ENCODE measurements at places on chromosomes 16 and 17. TPM values are rescaled to one million over a fixed set of nuclear protein-coding genes. Genes with fewer than 3 reads are reported as not detected.

DNA sequence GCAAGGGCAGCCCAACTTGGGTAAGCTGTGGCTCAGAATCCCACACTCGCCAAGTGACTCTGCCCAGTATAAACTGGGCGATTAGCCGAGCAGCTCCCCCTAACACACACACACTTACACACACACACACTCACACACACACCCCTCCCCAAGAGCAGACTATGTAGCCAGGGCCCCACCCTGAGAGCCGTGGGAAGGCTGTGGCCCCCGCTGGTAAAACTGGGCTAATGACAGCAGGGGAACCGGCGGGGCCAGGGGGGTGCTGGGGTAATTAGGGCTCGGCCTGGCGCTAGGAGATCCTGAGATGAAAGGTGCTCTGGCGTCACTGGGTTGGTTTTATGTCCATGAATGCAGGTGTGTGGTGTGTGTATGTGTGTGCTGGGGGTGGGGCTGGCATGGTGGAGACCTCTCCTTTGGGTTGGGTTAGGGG lies 1.1 kb upstream of the THRA start:
- H3K4me1 ChIP-seq = peaks cover 24% of the 10 kb centered on the region
- DNase-seq = no peak
- no peaks in the 10 kb centered on the region for H3K36me3 ChIP-seq
- no peak overlapping the region for H3K4me3 ChIP-seq
- H3K27ac ChIP-seq = no peak overlapping the region

Gene KRT40
- polyA plus RNA-seq = not detected

GRCh38 chr16:15464401-15465186 lies 30.2 kb downstream of the BMERB1 start:
- no peak overlapping the region for H3K27ac ChIP-seq
- no peaks in the 10 kb centered on the region for H3K4me1 ChIP-seq
- H3K4me3 ChIP-seq = no peak overlapping the region
- DNase-seq = no peak

- no peaks in the 10 kb centered on the region for H3K36me3 ChIP-seq
- no peak for DNase-seq
- H3K27ac ChIP-seq = no peak overlapping the region
Observed at GRCh38 chr17:4710693-4711634, 532 bp downstream of the ARRB2 start.

Gene TBC1D3
- not detected for polyA plus RNA-seq

DNA sequence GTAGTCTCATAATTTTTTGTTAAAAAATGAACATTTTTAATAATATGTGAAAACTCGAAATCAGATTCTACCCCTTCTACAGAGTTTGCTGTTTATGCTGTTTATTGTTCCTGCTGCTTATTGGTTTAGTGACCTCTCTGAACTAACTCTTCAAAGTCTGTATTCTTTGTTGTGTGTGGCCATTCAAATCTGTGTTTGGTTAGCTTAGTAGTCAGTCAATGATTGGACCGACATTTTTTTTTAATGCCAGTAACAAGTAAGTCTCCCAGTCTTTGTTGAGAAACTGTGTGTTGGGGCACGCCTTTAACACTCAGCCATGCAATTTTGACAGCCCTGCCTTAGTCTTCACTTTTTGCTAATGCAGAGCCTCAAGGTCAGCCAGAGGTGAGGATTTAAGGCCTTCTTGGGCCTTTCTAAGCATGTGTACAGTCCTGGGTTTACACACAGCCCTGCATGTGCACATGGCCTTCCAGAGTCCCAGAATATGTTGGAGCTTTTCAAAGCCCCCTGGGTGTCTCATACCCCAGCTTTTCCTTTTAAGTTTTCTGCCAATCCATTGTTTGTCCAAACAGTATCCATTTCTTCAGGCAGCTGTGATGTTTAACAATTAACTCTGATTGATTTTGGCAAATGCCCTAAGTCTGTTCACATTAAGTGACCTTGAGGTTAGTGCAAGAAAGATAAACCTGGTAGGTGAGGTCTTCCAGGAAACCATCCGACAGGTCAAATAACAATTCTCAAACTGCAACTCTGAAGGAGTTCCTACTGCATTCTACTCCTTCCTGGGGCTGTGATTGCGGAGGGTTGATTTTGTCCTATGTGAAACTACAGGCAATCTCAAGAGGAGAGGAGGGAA lies 389.3 kb downstream of the PMP22 start:
- H3K27ac ChIP-seq = no peak overlapping the region
- H3K36me3 ChIP-seq = no peaks in the 10 kb centered on the region
- no peaks in the 10 kb centered on the region for H3K4me1 ChIP-seq
- H3K27me3 ChIP-seq = no peaks in the 10 kb centered on the region
- no peak for DNase-seq

Gene EVPLL
- polyA plus RNA-seq = not detected

Gene ANKRD40CL
- polyA plus RNA-seq = not detected

- DNase-seq = peak; percentile 93
- H3K4me1 ChIP-seq = no peaks in the 10 kb centered on the region
- no peak overlapping the region for H3K27ac ChIP-seq
- H3K36me3 ChIP-seq = no peaks in the 10 kb centered on the region
- no peak overlapping the region for H3K4me3 ChIP-seq
- no peaks in the 10 kb centered on the region for H3K27me3 ChIP-seq
Observed at GRCh38 chr17:43878260-43879175, 28.8 kb downstream of the MPP2 start.

Gene OR2C1
- 1.0 TPM for polyA plus RNA-seq

- no peaks in the 10 kb centered on the region for H3K36me3 ChIP-seq
- H3K4me3 ChIP-seq = no peak overlapping the region
Observed at GRCh38 chr17:68053231-68054013, 17.9 kb downstream of the KPNA2 start.

Gene MARVELD3
- 0.51 TPM for polyA plus RNA-seq

Gene MXRA7
- polyA plus RNA-seq = 178 TPM

Gene HSD11B2
- 0.84 TPM for polyA plus RNA-seq

DNA sequence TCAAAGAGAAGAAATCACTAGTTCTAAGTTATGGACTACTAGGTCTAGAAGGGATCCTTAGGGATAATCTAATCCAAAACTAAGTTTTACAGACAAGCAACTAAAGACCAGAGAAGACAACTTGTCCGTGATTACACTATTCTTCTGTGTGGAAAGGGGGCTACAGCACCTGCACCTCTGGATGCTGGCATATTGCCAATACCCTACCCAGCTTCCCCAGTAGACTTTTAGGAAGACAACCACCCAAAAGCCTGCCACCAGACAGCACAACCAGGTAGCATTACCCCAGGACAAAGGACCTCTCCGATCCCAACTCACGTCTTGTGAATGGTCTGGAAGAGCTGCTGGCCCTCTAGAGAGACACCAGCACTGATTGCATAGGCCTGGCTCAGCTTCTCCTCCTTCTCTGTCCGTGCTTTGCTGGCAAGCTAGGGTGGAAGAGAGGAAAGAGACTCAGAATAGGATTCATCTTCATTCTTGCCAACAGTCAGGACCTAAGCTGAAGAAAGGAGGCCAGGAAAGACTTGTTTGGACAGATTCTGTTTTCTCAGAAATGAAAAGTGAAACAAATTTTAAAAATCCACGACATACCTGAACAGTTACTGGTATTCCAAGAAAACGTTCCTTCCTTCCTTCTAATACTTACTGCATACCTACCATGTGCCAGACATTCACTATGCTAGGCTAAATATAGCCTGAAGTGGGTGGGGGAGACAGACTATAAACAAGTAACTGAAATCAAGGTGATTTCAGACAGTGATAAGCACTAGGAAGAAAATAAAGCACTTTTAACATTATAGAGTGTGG lies 25.3 kb upstream of the TMEM101 start:
- H3K36me3 ChIP-seq = peaks cover 18% of the 10 kb centered on the region
- H3K27ac ChIP-seq = peak overlapping the region; percentile 57
- DNase-seq = no peak
- peaks cover 10% of the 10 kb centered on the region for H3K4me1 ChIP-seq

DNA sequence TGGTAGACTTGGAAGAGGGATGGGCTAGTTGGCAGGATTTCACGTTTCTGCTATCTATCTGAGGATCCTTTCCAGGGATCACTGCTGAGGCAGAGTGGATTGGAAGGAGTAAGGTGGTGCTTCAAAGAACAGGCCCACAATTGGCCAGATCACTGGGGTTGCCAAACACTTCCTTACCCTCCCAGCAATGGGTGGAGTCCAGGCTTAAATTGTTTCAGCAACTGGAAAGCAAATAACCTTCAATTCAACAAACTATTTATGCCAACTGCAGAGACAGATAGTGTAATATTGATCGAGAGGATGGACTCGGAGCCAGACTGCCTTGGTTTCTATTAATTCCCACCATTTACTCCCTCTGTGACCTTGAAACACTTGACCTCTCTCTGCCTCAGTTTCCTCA lies 2.1 kb downstream of the ARRB2 start:
- no peaks in the 10 kb centered on the region for H3K36me3 ChIP-seq
- H3K4me1 ChIP-seq = no peaks in the 10 kb centered on the region
- no peak overlapping the region for H3K4me3 ChIP-seq
- H3K27me3 ChIP-seq = peaks cover 3% of the 10 kb centered on the region

- no peak for DNase-seq
- H3K36me3 ChIP-seq = no peaks in the 10 kb centered on the region
- H3K4me1 ChIP-seq = no peaks in the 10 kb centered on the region
- H3K27me3 ChIP-seq = no peaks in the 10 kb centered on the region
Observed at GRCh38 chr16:72963533-72964315, 84.2 kb downstream of the ZFHX3 start.

DNA sequence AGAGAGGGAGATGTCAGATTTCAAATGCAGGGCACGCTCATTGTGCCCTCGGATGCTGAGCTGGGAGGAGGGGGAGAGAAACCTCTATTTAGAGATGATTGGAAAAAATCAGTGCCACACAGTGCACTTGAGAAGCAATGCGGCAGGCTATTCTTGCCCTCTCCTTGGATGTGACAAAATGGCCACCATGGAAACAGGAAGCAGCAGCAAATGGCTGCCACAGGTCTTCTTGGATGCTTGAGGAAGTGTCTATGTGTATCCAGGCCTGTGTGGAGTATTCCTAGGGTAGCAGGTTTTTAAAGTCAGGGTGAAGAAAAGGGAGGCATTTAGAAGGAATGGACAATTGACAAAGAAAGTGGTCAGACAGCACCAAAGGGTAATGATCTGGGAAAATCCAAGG lies 340.1 kb upstream of the ZFHX3 start:
- no peaks in the 10 kb centered on the region for H3K27me3 ChIP-seq
- H3K27ac ChIP-seq = no peak overlapping the region
- H3K4me3 ChIP-seq = no peak overlapping the region
- no peak for DNase-seq

Gene IGFALS
- not detected for polyA plus RNA-seq

DNA sequence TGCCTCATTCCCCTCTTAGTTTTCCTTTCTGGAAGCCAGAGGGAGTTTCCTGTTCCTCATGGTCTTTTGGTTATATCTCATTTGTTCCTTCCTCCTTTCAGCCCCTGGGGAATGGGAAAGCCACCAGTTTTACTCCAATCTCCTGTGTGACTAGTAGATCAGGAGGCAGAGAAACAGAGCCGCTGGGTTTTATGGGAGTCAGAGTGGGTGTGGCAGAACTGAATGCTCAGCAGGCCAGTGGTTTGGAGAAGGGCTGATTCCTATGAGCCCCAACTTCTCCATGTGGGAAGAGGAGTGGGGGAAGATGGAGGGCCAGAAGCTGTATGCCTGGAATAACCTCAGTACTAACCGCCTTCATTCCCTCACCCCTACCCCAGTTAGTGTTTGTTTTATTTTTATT lies 4.1 kb downstream of the DNAH2 start:
- DNase-seq = no peak
- no peaks in the 10 kb centered on the region for H3K27me3 ChIP-seq
- H3K4me3 ChIP-seq = no peak overlapping the region
- no peak overlapping the region for H3K27ac ChIP-seq
- H3K4me1 ChIP-seq = no peaks in the 10 kb centered on the region

GRCh38 chr17:63688396-63689020 lies 11.4 kb downstream of the LIMD2 start:
- no peaks in the 10 kb centered on the region for H3K4me1 ChIP-seq
- no peak overlapping the region for H3K27ac ChIP-seq
- no peak for DNase-seq

- no peak overlapping the region for H3K4me3 ChIP-seq
- H3K27me3 ChIP-seq = peaks cover 73% of the 10 kb centered on the region
- DNase-seq = peak; percentile 47
- H3K36me3 ChIP-seq = no peaks in the 10 kb centered on the region
Observed at GRCh38 chr17:38560503-38561318, 45.0 kb downstream of the SRCIN1 start.

DNA sequence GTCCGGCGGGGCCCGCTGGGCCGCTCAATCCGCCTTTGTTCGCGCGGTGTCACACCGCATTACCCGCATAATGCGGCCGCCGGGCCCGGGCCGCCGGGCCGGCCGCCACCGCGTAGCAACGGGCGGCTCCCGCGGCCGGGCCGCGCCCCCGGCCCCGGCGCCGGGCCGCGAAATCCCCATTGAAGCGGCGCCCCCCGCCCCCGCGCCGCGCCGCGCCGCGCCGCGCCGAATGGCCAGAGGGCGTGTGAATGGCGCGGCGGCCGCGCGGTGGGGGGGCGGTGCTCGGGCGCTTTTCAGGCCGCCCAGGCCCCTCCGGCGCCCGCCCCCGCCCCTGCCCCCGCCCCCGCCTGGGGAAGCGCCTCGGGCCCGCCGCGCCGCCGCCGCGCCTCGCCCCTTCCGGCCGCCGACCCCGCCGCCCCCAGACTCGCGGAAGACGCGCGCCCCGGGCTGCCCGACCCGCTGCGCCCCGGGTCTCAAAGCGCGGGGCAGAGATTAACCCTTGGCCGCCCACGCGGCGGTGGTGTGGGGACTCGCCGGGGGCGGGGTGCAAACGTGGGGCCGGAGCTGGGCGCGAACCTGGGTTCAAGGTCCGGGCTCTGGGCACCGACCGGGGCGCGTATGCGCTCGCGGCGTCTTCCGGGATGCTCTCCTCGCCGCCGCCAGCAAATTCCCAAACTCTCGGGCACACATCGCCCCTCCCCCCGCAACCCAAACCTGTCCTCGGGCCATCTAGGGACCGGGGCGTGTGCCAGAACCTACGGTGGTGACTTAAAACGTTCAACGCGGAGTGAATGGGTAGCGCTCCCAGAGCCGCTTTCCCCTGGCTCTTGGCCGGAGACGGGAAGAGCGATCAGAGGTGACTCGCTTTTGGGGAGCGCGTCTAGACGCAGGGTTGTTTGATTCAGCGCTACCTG lies 46.7 kb downstream of the WNT3 start:
- H3K27me3 ChIP-seq = no peaks in the 10 kb centered on the region
- H3K4me3 ChIP-seq = peak overlapping the region; percentile 47
- H3K4me1 ChIP-seq = no peaks in the 10 kb centered on the region
- no peaks in the 10 kb centered on the region for H3K36me3 ChIP-seq
- DNase-seq = peak; percentile 46

DNA sequence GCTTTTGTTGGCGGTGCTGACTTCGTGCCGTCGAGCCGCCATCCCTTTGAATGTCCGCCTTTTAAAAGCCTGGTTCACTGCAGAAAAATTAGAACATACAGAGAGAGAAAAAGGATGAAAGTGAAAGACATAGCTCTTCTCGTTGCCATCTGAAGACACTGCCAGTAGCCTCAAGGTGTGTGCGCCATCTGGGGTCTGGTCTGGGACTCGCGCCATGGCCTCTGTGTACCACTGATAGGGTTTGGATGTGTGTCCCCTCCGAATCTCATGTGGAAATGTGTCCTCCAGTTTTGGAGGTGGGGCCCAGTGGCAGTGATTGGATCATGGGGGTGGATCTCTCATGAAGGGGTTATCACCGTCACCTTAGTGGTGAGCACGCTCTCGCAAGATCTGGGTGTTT lies 15.5 kb downstream of the GSE1 start:
- H3K36me3 ChIP-seq = no peaks in the 10 kb centered on the region
- H3K4me3 ChIP-seq = no peak overlapping the region
- H3K4me1 ChIP-seq = peaks cover 51% of the 10 kb centered on the region
- no peaks in the 10 kb centered on the region for H3K27me3 ChIP-seq
- DNase-seq = no peak

Gene GPRC5B
- polyA plus RNA-seq = 14.7 TPM
